ENCODE measurements at places on chromosomes 3 and 15.

DNA sequence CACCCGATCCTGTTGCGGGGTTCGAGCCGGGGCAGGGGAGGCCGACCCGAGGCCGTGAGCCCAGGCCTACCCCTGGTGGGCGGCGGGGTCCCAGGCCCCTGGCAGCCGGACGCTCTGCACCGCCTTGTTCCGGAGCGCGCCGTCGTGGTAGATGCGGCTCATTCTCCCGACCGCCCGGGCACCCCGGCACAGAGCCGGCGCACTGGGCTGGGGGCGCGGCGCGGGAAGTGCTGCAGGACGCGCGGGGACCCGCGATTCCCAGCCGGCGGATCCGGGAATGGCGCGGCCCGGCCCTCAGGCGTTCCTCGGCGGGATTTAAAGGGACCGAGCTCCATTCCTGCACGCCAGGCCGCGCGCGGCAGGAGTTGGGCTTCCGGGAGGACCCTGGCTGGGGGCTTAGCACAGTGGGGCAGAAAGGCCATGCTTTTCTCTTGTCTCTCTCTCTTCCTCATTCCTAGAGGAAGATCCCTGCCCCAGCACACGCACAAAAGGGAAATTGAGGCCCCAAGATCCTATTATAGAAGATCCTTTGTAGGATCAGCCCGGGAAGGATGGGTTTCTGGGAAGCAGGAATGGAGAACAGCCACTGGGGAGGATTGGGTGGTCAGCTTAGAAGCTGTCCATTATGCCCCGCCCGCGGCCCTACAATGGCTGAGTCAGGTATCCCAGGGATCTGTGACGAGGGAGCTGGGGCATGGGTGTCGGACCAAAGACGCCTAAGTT, at the start of gene ARPIN:
ARPIN (minus strand) TSS at position 279 of the 723 bp plus-strand sequence; CDS start at position 162, 117 bp downstream.
- DNase-seq, result no peak

DNA sequence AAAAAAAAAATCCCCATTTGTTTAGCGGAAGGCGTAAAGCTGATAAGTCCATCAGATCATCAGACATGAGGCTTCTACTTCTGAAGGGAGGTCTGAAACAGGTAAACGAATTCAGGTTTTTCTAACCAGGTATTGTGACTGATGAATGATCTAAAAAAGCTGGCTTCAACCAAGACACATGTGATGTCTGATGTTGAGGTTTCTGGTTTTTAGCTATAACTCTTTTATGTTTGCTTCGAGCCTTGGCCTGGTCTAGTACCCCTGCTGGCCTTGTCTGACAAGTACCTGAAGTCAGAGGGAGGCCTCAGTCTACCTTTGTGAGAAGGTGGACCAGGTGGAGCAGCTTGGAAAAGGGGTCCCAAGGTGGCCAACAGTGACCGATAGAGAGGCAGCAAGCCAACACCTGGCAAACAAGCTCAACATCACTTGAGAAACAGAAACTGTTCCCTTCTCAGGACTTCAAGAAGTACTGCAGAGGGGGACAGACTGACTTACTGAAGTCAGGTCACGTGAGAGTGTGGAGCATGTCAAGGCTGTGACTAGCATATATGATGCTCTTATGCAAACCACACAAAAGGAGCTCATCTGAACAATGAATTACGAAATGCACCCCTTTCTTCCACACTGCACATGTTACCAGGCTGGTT, 33.0 kb upstream of the CA12 start:
- DNase-seq, result peak; percentile 62

DNA sequence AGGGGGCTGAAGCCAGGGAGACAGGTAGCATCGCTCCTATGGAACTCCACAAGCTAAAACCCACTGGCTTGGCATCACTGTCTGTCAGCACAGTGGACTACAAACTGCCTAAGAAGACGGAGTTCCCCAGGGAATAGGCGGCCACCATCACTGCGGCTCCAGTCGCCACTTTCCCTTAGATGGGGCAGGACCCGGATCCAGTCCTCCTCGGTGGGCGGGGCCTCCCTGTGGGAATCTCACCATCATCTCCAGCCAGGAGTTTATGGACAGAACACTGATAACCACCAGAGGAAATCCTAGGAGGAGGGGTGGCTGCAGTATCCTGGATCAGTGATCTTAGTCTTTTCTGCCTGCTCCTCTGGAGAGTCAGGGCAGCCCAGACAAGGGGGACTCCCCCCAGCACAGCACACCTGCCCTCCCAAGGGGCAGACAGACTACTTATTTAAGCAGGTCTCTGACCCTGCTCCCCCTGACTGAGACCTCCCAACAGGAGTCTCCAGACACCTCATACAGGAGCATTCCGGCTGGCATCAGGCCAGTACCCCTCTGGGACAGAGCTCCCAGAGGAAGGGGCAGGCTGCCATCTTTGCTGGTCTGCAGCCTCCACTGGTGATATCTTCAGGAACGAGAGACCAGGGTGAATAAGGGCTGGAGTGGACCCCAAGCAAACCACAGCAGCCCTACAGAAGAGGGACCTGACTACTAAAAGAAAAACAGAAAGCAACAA, 435.6 kb upstream of the RASGRP1 start:
- DNase-seq, result no peak

DNA sequence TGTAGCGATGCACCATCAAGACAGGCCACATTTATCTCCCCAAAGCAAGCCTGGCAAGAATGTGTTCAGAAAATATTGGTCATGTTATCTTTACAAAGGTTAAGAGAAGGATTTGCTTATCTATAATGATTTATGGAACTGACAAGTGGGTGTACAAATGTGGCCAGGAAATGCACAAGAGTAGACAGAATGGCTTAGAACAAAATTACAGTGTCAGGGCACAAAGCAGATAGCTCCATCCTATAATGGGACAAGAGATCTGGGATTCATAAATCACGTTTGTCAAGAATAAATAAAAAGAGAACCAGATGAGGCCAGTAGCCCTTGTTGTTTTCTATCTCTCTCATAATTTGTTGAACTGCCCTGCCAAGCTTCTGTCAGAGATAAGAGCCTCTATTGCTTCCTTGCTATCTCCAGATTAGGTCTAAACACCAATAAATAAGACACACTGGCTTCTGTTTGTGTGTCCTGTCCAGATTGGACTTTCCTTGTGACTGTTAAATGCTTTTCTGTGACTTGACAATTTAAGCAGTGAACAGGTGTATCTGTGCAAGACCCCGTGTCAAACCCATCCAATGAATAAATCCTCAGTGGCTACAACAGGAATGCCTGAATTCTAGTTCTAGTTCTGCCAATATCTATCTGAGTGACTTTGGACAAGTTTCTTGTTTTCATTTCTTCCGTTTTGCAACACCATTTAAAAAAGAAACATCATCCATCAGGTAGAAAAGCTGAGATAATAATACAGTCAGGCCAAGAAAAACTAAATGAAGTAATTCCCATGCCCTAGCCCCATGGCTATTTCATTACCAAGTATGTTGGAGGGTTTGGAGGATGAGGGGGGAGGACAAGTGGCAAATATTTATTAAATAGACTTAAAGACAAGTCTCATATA, 157.2 kb downstream of the DCLK3 start:
- no peak for DNase-seq

GRCh38 chr3:195929452-195929851, 21.1 kb upstream of the TNK2 start:
- peak; percentile 9 for DNase-seq

GRCh38 chr3:52324676-52325075, 8.6 kb downstream of the DNAH1 start:
- no peak for DNase-seq

DNA sequence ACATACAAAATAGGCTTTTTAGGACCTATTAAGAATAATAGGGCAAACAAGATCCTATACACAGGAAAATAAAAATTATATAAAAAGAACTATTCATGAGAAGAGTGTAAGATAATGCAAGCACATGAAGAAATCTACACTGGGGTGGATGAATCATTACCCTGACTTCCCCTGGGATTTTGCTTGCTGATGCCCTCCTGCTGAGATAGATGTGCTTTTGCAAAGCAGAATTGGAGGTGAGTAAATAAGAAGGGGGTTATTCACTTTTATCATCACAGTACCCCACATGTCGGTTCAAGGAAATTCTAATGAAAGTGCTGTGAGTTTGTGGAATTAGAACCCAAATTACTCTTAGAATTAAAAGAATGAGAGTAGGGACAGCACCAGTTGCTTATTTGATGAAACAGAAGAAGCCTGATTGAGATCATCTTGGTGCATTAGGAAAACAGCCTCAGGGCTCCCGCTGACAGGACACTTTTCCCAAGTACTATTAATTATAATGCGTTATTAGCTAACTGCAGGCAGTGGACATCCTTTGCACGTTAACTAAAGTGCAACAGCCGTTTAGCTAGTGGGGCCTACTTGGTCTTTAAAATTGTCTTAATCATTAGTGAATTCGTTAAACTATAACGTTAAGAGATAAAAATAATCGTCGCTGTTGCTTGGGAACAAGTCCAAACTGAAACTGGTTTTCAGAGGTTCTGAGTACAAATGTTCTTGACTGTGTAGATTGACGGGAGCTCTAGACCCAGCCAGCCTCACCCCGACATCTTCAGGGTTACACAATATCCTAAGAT, 48.4 kb downstream of the SLC2A2 start:
- no peak for DNase-seq

GRCh38 chr3:10438902-10439610, 66.3 kb downstream of the ATP2B2 start:
- no peak for DNase-seq

DNA sequence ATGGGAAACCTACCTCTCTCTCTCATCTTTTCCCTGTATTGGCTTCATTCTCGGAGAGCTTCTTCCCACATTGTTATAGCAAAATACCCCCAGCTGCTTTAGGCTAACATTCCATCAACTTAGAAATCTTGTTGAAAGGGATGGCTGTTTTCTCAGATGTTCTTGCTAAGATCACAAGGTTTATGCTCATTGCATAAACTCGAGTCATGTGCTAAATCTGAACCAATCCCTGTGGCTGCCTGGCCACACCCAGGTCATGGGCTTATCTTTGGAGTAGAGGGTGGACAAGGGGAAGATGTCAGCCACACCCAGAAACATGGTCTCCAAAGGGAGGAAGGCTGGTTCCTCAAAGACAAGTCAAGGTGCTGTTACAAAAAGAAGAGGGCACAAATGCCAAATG, 150.6 kb upstream of the UMPS start:
- DNase-seq, result no peak

- peak; percentile 28 for DNase-seq
Measured at GRCh38 chr15:68420186-68420684, 11.7 kb downstream of the ITGA11 start.

- no peak for DNase-seq
Measured at GRCh38 chr3:10006762-10007090, 19.5 kb upstream of the FANCD2 start.

GRCh38 chr3:7241584-7242302, 380.8 kb downstream of the GRM7 start:
- DNase-seq, result no peak

Data from activated CD8-positive, alpha-beta memory T cell treated with anti-CD3 and anti-CD28 coated beads for 24 hours (primary cell).